ENCODE measurements at places on chromosomes 5 and 9.
A peak's percentile ranks its signal among the peaks of the same experiment; 100 is the strongest.

GRCh38 chr9:2336055-2336454 lies 285.5 kb upstream of the VLDLR start:
- peak; percentile 23 for DNase-seq

DNA sequence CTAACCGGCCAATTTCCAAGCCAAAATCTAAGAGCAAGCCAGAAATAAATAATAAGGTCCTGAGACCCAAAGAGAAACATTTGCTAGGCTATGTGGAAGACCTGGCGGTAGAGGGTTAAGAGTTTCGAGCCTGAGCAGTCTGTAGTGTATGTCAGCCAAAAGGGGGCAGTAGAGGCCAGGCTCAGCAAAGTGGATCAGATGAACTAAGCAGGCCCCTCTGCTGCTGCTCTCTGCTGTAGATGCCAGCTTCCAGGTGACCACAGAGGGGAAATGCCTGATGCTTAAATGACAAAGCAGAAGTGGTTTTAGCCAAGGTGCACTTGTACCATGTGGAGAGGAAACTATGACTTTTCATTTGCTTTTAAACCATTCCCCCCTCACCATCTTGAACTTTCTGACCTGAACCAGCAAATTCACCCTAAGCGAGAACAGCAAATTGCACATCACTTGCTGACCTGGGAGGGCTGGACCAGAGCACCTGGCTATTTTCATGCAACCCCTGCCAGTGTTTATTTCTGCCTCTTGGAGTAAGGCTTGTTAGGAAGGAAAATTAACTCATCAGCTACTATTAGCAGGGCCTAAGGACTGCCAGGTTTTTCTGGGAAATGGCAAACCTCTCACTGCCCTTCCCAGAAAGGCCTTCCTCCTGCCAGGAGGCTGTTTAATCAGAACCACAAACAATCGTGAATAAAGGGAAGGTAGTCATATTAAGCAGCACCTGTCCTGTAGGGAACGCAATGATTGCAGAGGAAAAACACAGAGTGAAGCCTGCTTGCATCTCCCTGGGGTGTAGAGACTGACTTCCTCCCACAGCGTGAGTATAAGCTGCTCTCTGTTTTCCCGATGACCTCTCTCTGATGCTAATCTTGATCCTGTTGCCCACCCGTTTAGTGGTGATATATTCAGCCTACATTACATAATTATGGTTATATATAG lies 818.2 kb downstream of the TLR4 start:
- DNase-seq, result peak; percentile 75

- DNase-seq, result peak; percentile 46
Observed at GRCh38 chr5:159240301-159240870, 22.7 kb upstream of the UBLCP1 start.

- peak; percentile 53 for DNase-seq
Observed at GRCh38 chr9:71762900-71763653, 5.2 kb downstream of the CEMIP2 start.

DNA sequence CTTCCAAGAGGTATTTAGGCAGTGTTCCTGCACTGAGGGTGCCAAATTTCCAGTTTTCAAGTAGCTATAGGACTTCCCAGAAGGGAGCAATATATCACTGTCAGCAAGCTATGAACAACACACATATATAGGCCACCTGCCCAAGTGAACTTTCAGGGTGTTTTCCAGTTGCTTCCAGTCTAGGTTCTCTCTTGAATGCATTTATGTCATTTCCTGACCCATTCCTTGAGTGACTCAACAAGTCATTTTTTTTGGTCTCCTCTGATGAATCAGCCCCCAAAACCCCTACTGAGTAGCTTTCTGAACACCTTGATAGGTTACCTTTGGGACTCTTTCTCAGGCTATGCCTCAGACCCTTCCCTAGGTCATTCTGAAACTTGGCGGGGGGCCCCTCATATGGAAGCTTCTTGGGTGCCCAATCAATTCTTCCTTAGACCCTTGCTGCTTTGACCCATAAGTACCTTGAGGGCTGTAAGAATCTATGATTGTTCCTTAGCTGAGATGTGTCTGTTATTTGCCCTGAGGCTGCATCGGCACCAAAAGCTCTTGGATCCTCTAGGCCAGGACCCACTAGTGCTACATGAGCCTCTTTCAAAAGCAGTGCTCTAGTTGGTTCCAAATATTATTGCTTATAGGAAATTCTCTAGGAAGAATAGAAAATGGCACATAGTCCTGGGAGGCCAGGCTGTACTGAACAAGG lies 12.4 kb downstream of the DNAJB5 start:
- no peak for DNase-seq

- DNase-seq, result no peak
Observed at GRCh38 chr5:142834504-142834903, 64.3 kb downstream of the ARHGAP26 start.

GRCh38 chr5:169248996-169249395 lies 51.9 kb downstream of the SLIT3 start:
- no peak for DNase-seq

- DNase-seq, result no peak
Observed at GRCh38 chr5:78929833-78930232, 55.3 kb downstream of the ARSB start.

- no peak for DNase-seq
Observed at GRCh38 chr5:82418608-82418950, 140.4 kb upstream of the RPS23 start.

GRCh38 chr5:27191786-27192510 lies 153.6 kb upstream of the CDH9 start:
- DNase-seq, result peak; percentile 11

DNA sequence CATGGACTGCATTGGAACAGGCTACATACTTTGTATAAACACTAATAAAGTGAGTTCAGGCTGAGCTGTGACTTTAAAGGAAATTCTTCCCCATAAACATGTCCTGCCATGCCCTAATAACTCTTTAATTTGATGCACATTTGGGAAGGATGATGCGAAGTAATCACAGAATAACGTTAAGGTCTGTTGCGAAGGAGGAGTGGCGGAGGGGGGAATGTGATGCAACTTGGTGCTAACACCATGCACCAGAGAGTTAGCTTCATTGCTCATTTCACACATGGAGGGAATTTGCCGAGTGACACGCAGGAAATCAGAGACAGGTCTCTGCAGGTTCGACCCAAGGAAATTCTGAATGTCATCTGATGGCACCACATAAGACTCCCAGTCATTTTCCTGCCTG lies 32.9 kb downstream of the SLIT3 start:
- DNase-seq, result no peak

GRCh38 chr9:95749493-95749892 lies 126.0 kb upstream of the ERCC6L2 start:
- no peak for DNase-seq

- DNase-seq, result no peak
Observed at GRCh38 chr5:173538018-173538417, 78.4 kb downstream of the BOD1 start.

DNA sequence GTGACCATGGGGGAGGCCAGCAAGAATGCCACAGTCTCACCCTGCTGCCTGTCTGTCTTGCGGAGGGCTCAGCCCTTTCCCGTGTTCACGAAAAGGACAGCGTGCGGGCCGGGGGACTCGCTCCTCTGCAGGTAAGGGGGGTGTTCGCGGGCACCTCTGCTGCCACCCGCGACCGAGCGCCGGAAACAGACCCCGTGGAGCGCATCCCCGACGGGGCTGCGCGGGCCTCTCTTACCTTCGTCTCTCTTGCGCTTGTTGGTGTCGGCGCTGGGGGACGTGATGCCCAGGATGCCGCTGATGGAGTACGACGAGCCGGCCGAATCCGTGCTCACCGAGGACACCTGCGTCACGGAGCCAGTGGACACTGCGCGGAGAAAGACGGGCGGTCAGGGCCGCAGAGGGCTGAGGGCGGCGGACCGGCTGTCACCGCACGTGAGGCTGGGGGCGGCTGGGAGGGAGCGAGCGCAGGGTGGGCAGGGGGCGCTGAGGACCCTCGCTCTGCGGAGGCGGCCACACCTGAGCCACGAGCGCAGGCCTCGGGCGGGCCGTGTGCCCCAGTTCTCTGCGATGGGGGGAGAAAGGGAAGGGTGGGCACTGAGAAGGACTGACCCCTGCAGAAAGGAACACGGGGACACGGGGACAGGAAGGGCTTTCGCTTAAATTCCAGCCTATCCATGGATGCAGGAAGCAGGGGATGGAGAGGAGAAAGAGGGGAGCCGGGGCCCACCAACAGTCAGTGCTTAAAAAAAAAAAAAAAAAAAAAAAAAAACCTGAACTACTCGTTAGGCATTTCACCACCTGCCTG lies 31.5 kb downstream of the PAX5 start:
- no peak for DNase-seq

DNA sequence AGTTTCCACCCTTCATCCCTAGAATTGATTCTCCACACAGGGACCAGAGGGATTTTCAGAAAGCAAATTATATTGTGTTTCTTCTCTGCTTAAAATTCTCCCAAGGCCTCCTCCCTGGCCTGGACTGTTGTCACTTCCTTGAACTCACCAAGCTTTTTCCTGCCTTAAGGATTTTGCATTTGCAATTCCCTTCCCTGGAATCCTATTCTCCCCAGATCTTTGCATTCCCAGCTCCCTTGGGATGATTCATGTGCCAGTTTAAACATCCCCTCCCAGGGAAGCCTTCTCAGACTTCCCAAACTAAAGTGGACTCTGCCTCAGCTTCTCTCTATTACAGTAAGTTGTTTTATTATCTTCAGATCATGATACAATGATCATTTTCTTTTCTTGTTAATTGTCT lies 35.2 kb upstream of the PDE8B start:
- no peak for DNase-seq

DNA sequence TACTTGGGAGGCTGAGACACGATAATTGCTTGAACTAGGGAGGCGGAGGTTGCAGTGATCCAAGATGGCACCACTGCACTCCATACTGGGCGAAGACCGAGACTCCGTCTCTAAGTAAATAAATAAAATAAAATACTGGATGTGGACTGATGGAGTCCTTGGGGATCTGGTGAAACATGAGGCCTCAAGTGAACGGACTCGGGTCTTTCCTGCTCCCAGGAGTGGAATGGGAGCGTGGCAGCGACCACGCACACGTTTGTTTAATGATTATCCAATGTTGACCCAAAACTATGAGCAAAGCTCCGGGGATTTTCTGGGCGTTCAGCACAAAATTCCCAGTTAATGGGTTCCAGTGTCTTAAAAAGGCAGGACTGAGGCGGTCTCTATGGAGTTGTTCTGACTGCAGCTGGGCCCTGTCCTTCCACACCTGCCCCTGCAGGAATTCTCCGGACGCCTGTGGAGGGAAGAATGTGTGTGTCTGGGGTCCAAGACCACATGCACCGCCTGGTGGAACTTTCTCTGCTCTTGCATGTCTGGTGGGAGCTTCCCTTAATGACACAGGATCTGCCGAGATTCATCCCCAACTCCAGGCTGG lies 26.6 kb downstream of the NEK6 start:
- DNase-seq, result peak; percentile 60

Data from astrocyte of the hippocampus (primary cell).